ENCODE measurements at places on chromosomes 1 and 21.
A peak's percentile ranks its signal among the peaks of the same experiment; 100 is the strongest.

DNA sequence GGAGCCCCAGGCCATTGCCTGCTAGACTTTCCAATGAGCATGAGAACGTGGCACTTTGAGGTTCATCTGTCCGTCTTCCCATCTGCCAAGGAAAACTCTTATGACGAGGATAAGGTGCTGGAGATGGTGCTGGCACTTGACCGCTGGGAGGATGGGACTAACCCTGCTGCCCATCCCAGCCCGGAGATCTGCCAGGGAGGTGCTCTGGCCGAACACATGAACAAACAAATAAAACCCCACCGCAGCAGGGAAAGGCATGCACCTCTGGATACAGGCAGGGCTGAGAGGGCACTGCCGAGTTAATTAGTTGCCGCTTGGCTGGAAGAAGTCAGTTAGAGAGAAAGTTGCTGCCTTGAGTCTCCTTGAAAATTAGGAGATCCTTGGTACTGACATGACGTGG lies 308.4 kb downstream of the AJAP1 start:
- no peak for DNase-seq

DNA sequence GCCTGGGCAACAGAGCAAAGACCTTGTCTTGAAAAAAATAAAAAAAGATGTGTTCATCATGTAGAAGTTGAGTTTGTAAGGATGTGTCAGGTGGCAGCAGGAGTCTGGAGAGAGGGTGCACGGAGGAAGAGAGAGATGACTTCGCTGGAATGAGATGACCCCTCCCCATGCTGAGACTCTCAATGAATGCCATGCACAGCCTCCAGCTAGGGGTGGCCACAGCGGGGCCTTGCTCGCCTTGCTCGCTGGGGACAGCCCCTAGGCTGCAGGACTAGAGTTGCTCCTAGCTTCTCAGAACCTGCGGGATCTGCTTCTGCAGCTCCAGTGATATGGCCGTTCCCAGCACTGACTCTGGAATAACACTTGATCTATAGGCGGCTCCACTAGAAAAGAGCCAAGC lies 6.6 kb upstream of the C2CD2 start:
- no peak for DNase-seq

DNA sequence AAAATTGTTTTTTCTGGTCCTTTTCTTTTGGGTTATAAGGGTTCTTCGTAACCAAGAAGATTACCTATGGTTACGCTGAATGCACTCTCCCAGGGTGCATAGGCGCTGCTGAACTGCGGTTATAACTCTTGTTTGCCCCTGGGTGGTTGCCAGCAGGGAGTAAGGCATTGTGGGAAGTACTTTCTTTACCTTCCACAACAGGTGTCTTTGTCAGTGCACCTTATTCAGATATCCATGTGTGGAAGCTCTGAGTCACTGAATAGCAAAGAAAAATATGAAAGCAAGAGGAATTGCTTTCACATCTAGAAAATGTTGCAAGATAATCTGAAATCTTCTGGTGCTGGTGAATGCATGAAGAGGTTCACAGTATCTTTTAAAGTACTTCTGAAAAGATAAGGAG lies 124.4 kb upstream of the CACYBP start:
- DNase-seq = peak; percentile 64

DNA sequence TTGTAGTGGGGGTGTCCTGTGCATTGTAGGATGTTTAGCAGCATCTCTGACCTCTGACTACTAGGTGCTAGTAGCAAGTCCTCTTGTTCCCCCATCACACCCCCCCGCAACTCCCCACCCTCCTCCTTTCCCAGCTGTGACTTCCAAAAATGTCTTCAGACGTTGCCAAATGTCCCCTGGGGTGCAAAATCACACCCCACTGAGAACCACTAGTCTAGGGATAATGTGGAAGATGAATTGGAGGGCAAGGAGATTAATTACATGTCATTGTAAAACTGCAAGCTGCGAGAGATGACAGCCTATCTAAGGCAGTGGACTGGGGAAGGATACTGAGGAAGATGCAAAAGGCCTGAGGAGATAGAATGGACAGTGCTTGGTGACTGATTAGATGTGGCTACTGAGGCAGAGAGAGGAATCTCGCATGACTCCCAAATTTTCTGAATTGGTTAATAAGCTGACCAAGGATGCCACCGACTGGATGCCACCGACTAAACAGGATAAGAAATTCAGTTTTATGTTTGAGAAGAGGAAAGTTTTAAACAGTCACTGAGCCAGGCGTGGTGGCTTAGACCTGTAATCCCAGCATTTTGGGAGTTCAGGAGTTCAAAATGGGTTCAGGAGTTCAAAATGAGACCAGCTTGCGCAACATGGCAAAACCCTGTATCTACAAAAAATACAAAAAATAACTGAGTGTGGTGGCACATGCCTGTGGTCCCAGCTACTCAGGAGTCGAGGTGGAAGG lies 3.1 kb upstream of the JAK1 start:
- no peak for DNase-seq

DNA sequence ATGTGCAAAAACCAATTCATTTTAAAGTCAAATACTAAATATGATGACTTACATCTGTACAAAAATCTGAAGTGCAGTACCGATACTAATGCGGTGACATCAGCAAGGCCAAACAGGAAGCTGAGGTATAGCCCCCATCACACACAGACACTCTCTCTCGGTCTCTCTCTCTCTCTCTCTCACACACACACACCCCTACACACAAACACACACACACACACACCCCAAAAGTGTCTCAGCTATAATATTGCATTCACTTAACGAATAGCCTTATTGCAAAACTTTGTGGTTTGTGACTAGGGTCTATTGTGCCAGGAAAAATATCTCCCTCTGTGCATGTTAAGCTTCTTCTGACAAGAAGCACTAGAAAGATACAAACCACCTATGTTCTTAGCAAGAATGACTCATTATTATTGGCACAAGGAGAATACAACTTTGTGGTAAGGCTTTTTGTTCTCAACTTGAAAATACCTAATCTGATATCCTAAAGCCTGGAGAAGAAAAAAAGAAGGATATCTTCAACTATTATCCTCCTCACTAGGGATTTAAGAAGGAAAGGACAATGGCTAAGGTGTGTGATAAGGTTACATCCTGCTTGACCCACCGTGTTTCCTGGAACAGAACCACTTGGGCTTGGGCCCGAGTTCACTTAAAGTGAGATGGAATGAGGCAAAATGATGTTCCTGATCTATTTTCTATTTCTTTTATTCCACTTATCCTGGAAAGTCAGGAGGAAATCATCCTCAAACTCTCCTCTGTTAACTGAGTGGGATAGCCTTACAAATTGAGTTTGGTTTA lies 107.1 kb downstream of the NIBAN1 start:
- DNase-seq = no peak

DNA sequence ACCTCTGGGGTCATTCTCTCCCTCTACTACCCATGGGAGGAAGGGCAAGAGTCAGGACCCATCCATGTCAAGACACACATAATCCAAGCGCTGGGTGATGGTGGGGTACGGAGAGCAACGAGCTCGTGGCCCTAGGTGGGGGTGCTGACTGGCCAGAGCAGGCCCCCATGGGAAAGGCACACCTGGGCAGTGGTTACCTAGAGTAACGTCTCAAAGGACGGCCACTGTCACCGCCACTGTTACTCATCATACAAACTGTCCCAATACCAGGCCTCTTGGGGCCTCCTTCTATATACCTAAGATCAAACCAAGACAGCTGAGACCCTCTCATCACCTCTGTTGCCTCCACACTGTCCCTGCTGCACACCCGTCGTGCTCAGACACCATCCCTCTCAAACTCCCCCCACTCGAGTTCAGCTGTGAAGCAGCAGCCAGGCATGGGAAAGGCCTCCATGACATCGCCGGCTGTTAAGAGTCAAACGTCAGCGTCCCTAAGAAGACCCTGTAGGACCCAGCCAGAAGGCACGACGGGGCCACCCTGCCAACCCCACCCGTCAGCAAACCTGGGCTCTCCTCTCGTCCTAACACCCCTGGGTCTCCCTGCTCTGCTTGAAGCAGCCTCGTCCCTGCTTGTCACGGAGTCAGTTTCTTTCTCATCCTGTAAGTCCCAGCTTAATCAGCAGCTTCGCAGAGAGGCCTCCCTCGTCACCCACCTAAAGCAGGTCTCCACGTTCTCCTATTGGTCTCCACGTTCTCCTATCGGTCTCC lies 15.3 kb downstream of the NPHP4 start:
- no peak for DNase-seq

All from GM23338 (cell line).